ENCODE measurements at places on chromosomes 6 and 20.

- DNase-seq, result no peak
Observed at GRCh38 chr20:64224351-64225170, 31.0 kb upstream of the PCMTD2 start.

DNA sequence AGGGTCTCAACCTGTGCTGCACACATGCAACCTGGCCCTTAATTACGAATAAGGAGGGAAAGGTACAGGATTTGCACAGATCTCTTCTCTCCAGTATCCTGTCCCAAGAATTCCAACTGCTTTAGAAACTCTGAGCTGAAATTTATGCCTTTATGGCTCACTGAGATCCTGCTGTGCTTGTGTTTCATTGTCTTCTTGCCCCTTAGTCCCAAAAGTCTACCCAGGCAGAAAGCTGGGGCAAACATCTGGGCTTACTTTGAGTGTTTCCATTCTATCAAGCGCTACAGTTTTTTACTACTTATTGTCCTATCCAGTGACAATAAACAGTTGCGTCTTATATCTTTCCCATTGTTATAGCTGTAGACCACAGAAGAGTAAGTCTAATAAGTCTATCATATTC is 99.7 kb downstream of the LIN28B start:
- no peak for DNase-seq

DNA sequence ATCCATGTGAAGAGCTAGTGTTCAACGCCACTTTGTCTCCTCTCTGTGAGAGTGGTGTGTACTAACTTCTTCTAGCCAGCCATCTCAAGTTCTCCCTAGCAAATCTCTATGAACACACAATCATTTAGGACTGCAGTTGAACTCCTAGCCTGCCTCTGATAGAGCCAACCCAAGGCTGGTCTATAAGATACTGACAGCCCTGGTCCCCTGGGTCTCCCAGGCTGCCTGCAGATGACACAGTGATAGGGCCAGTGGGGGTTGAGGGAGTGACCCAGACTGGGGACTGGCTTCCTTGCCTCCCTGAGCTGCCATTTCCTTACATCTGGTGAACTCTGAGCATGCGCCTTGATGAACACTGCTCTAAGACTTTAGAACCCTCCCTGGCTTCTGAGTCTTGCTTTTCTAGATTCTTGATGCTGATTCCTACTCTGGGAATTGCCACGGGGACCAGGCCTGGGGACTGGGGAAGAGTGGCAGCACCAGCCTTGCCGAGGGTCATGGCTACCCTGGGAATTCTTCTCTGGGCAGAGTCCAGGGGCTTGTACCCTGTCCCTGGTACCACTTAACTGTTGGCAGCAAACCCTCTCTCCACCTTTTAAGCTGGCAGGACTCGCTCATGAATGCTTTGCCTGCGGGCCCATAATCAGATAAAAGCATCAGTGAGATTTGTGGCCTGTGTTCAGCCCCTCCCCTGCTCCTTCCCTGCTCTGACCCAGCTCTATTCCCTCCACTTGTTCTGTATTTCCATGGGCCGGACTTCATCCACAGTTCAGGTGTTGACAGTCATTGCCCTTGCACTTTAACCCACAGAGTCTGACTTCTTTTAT is 130.8 kb upstream of the CHD6 start:
- DNase-seq, result no peak

GRCh38 chr6:125835221-125835744 is 44.5 kb downstream of the NCOA7 start:
- DNase-seq, result no peak

DNA sequence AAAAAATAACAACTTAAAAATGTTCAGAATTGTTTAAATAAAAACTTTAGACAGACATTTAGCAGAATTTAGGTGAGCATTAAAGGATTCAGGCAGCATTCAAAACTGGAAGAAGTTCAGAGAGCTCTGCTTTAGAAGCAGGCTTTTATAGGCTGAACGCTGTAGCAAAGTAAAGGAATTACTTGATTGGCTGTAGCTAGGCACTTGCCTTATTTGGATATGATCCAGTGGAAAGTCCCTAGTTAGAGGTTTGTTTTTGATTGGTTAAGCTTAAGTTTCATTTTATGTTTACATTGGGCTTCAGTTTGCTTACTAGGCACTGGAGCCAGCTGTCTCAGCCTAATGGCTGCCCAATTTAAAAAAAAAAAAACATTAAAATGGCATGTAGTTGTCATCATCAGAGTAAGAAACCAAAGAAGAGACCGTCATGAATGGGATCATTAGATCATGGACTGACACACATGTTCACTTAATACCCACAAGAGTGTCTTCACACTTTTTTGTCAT is 65.1 kb downstream of the CBFA2T2 start:
- no peak for DNase-seq

GRCh38 chr20:19628570-19629134 is 129.4 kb upstream of the RIN2 start:
- DNase-seq, result peak; percentile 10

DNA sequence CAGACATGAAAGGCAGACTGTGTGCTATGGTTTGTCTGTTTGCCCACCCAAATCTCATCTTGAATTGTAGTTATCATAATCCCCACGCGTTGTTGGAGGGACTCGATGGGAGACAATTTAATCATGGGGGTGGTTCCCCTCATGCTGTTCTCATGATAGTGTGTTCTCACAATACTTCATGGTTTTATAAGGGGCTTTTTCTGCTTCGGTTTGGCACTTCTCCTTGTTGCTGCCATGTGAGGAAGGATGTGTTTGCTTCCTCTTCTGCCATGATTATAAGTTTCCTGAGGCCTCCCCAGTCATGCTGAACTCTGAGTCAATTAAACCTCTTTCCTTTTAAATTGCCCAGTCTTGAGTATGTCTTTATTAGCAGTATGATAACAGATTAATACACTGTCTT is 47.2 kb upstream of the MICB start:
- DNase-seq, result no peak

- DNase-seq, result no peak
Observed at GRCh38 chr6:154513601-154514320, 3.3 kb upstream of the CNKSR3 start.

DNA sequence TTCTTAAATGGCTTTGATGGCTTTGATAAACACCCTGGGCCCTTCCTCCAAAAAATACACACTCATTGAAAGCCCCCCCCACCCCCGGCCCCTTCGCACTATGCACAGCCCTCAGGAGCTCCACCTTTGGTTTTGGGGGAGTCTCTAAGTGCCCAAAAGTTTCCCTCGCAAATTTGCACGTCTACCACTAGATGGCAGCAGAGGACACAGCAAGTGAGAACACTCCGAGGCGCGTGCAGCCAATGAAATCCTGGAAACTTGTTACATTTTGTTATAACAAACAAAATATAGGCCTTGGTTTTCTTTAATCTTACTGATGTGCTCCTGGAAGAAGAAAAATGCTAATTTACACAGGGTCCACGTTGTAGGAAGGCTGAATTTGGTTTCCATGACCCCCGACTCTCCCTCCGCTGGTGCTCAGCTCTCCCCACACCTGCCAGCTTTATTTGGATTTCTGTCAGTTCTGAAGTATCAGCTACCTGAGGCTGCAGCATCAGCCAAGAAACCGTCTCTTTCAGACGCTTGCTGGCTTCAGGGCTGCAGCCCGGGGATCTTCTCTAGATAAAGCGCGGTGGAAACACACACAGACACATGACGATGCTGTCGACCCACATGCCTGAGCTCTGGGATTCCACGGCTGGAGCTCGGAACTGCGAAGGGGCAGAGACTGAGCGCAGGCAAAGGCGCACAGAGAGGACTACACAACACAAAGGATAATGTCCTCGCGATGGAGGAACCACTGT is 148.3 kb upstream of the RPS6KA2 start:
- DNase-seq, result peak; percentile 38

- no peak for DNase-seq
Observed at GRCh38 chr6:119533603-119534279, 184.2 kb upstream of the MAN1A1 start.

- DNase-seq, result no peak
Observed at GRCh38 chr6:62797190-62797589, 414.1 kb upstream of the FKBP1C start.

GRCh38 chr6:3390698-3391097 is 66.2 kb downstream of the SLC22A23 start:
- DNase-seq, result no peak

DNA sequence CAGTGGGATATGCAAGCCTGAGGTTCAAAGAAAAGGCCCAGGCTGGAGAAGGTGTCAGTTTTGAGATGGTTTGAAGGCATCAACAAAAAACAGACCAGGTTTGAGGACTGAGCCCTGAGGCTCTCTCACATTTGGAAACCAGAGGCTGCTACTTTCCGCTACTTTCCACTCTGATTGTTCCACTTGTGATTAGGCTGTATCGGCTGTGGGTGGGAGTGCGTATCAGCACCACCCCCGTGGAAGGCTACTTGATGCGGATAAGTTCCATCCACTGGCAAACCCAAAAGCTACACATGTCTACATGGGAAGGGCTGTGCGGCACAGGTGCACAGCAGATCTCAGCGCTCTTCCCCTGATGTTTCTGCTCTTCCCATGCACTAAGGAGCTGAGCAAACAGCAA is 198.7 kb downstream of the GMPR start:
- no peak for DNase-seq

GRCh38 chr6:122673343-122673961 is 63.2 kb downstream of the PKIB start:
- DNase-seq, result no peak

DNA sequence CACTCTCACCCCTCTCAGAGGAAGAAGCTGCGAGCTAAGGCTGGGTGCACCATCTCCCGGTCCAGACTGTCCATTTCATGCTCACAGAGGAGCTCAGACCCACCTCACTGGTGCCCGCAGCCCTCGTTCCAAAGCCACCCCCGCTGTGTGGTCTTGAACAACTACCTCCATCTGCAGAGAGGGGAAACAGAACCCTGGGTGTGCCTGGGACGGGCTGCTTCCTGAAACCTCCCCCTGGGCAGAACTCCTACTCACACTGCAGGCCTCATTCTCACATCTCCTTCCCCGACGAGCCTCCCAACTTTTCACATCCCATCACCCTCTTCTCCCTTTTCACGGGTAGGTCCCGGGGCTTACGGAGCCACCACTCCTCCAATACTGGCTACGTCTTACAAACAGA is 18.1 kb downstream of the PMEPA1 start:
- no peak for DNase-seq

DNA sequence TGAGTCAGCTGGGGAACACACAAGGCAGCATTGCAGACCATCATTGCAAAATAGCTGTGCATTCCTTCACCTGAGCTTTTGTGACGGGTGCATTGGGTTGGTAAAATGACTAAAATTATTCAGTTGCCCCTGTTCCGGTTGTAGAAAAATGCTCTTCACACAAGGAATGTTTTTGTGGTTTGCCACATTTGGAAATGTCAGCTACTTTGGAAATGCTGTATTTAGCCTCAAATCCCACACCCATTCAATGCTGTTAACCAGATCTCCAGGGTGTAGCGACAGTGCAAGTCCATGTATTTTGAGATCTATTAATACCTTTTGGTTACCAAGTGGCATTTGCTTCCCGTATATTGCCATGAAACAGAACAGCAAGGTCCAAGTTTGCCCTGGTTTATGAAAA is 201.2 kb downstream of the FOXA2 start:
- DNase-seq, result no peak

GRCh38 chr6:128364766-128365519 is 155.5 kb downstream of the PTPRK start:
- DNase-seq, result no peak

DNA sequence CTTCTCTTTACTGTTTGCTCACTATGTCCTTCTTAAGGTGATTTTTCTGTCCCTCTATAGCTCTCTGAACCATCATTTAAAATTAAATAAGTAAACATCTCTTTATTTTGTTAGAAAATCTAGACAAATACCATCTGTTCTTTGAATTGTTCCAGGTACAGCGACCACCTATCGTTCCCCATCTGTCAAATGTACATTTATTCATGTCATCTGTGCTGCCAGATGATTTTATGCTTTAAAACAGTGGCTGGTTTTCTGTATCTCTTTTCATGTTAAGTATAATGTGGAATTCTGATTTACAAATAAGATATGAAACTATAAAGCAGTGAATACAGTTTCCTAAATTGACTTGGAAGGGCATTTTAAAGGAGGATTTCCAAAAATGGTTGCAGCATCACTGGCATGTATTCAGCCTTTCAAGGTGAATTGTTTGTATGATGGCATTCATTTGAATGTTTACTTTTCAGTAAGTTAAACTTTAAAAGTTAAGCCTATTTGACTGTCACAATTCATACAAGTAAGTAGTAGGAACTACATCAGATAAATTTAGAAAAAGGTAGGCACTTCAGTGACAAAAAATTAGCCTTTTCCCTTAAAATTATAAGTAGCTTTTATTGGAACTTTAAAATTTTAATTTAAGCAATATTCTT is 92.6 kb upstream of the CLVS2 start:
- DNase-seq, result no peak

GRCh38 chr6:147507162-147508041 is 1.1 kb upstream of the SAMD5 start:
- DNase-seq, result no peak

GRCh38 chr6:6474170-6474920 is 114.2 kb upstream of the LY86 start:
- DNase-seq, result no peak

DNA sequence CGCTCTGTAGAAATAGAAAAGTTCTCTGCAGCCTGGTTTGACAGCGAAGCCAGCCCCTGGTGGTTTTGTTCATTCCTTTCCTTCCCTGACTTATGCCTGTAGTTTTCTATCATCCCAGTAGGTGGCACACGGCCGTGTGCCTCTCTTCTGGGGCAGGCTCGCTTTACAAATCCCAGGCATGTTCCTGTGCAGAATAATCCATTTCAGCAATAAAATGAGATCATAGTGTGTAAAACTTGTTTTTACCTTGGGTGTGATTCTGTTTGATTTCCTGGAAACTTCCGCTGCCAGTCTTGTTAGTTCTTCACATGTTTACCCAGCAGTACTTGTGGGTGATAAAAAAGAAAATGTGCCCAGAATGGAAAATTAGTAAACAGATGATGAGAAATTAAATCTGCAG is 7.4 kb upstream of the INSM1 start:
- DNase-seq, result no peak

GRCh38 chr20:6767536-6768227 is at the start of gene BMP2:
TSS of gene BMP2 (plus strand) at chr20:6767686. CDS start at chr20:6770127, 2,441 bp downstream.
- no peak for DNase-seq

- no peak for DNase-seq
Observed at GRCh38 chr6:28757429-28758045, 166.2 kb downstream of the TRIM27 start.

DNA sequence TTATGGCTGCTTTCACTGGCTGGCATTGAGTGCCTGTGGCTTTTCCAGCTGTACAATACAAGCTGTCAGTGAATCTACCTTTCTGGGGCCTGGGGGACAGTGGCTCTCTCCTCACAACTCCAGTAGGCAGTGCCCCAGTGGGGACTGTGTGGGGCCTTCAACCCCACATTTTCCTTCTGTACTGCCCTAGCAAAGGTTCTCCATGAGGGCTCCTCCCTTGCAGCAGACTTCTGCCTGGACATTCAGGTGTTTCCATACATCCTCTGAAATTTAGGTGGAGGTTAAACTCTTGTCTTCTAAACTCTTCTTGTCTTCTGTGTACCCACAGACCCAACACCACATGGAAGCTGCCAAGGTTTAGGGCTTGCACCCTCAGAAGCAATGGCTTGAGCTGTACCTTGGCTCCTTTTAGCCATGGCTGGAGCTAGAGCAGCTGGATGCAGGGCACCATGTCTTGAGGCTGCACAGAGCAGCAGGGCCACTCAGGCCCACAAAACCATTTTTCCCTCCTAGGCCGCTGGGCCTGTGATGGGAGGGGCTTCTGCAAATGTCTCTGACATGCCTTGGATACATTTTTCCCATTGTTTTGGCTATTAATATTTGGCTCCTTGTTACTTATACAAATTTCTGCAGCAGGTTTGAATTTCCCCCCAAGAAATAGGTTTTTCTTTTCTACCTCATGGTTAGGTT is 9.6 kb downstream of the PEX7 start:
- DNase-seq, result no peak

- no peak for DNase-seq
Observed at GRCh38 chr6:108168090-108168463, 2.3 kb downstream of the NR2E1 start.
